T-helper 9 cell (primary cell): ENCODE measurements at places on chromosomes 4 and X.

GRCh38 chrX:45517090-45517973 lies 316.7 kb upstream of the DIPK2B start:
- DNase-seq = no peak

- DNase-seq = no peak
These were observed 80.8 kb upstream of the MAB21L2 start for GRCh38 chr4:150501009-150501727.

GRCh38 chrX:19303256-19303880 lies 40.4 kb upstream of the PDHA1 start:
- DNase-seq = no peak

DNA sequence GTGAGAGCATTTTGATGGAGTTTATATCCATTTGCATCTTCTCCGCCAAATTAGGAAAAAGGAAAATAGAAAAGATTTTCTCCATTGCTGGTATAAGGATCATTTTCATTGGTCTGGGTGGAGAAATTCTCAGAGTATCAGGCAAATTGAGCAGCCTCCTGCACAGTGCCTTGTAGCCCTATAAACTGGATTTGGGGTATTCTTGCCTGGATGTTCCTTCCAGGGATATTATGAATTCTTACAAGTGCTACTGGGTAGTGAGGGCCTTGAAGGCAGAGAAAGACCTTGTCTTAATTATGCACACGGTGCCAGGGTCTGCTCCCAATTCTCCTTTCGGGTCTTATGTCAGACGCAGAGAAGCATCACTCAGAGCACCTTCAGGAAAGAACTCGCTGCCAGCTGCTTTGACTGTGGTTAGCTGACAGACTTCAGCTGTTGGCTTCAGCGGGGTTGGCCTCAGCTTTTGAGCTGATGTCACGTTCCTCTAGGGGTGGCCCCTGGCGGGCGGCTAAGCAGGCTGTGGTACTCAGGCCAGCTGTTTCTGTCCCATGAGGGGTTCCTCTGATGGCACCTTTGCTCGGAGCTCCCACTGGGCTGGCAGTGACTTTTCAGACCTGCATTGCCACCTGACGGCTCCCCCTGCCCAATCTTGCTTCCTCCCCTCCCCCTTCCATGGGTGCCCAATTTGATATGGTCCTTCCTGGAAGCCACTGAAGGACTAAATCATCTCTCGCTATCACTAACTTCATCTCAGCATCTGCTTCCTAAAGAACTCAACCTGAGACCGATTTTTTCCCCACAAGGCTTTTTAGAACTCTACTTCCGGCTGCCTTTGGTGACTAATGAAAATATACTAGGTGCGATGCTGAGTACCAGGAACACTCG lies 519.5 kb downstream of the BCOR start:
- DNase-seq = no peak

GRCh38 chr4:8571702-8572685 lies 8.2 kb upstream of the GPR78 start:
- no peak for DNase-seq

DNA sequence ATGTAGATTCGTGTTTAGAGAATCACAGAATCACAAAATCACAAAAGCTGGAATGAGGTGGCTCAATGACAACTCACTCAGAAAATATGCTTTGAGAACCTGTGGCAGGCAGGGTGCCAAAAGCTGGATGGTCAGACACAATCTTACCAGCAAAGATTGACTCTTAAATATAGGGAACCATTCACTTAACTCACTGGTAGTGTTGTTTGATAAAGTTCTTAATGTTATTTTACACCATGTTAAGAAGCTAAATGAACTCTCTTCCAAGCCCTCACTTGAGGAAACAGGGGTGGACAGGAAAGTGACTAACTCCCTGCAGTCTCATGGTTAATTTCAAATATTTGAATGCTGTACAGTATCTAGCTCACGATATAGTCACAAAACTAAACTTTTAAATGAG lies 5.7 kb upstream of the SCOC start:
- no peak for DNase-seq

DNA sequence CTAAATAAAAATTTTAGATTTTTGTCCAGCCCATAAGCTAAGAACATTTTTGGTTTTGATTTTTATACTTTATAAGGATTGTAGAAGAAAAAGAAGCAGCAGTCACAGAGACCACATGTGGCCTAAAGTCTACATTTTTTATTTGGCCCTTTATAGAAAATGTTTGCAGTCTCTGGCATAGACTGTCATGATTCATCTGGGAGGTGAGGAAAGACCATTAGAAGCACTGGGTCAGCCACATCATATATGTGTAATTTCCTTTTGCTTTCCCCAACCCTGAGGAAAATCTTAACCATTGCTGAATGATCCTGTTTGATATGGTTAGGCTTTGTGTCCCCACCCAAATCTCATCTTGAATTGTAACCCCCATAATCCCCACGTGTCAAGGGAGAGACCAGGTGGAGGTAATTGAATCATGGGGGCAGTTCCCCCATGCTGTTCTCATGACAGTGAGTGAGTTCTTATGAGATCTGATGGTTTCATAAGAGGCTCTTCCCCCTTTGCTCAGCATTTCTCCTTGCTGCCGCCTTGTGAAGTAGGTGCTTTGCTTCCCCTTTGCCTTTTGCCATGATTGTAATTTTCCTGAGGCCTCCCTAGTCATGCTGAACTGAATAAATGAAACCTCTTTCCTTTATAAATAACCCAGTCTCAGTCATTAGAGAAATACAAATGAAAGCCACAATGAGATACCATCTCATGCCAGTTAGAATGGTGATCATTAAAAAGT lies 12.1 kb upstream of the COPS4 start:
- no peak for DNase-seq

- DNase-seq = no peak
These were observed 8.6 kb upstream of the MXD4 start for GRCh38 chr4:2270341-2271165.

GRCh38 chrX:27918799-27919198 lies 62.5 kb downstream of the DCAF8L1 start:
- no peak for DNase-seq
